Right renal pelvis (tissue), 4 donors: ENCODE measurements at places on chromosomes 16 and 17. TPM values are rescaled to one million over a fixed set of nuclear protein-coding genes. Genes with fewer than 3 reads are reported as not detected.

Gene SARM1
- 11.7 TPM for polyA plus RNA-seq

Gene GLIS2
- polyA plus RNA-seq: 55.1 TPM

GRCh38 chr17:44235583-44235936, 16.1 kb upstream of the UBTF start:
- DNase-seq: no peak

DNA sequence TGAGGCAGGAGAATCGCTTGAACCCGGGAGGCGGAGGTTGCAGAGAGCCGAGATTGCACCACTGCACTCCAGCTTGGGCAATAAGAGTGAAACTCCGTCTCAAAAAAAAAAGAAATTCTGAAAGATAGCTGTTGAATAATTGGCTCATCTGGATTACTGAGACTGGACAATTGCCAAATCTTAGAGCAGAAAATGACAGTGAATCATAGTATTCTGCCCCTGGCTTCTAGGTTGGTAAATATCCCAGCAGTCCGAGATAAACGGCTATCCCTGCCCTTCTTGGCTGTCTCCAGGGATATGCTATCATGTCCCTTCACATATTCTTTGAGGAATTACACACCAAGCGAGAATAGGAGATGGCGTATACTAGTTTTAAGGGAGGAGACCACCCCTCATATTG, 35.5 kb upstream of the METTL16 start:
- DNase-seq: no peak

Gene MPO
- 3.7 TPM for polyA plus RNA-seq

DNA sequence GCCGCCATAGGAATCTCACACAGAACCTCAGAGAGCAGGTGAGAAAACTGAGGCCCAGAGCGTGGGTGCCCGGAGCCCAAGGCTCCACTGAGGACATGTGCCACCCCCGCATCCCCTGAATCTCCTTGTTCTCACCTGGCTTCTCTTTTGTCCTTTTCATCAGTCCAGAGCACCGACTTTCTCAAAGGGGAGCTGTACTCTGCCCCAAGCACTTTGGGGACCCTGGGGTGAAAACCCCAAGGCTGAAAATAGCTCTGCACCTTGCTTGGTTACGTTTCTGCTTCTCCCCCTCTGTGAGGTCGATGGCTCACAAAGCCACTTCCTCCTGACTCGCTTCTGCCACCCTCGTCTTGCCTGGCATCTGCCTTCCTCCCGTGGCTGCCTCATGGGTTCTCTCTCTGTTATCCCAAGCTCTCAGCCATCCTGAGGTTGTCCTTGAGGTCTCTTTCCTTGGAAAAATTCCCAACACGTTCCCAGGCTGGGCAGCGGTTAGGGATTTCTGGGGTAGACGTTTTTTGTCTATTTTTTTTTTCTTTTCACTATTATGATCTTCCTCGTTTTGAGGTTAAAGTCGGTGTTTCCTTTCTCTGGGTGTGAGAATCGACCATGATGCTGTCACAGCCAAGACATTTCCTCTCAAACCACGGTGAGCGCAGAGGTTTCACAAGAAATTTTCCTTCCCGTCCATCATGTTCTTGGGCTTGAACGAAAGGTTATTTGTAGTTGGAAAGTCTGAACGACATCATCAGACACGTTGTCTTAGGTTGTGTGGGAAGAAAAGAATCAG, 37.2 kb downstream of the IRF8 start:
- DNase-seq: no peak
